ENCODE measurements at places on chromosomes 5 and 9.

DNA sequence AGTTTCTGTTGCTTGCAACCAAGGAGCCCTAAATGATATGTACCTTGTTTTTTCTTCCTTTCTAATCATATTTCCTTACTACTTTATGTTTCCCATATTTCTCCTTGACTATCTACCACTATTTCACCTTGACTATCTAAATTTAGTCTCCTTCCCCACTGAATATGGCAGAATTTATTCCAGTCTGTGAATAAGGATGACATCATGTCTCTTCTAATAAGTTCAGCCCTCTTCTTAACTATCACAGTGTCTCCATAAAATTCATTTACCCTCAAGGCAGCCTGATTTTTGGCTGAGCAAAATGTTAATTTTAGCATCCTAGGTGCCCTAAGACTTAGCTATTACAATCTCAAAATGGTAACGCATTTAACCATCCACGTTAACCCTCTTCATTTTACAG is 99.5 kb upstream of the EQTN start:
- no peak for DNase-seq

DNA sequence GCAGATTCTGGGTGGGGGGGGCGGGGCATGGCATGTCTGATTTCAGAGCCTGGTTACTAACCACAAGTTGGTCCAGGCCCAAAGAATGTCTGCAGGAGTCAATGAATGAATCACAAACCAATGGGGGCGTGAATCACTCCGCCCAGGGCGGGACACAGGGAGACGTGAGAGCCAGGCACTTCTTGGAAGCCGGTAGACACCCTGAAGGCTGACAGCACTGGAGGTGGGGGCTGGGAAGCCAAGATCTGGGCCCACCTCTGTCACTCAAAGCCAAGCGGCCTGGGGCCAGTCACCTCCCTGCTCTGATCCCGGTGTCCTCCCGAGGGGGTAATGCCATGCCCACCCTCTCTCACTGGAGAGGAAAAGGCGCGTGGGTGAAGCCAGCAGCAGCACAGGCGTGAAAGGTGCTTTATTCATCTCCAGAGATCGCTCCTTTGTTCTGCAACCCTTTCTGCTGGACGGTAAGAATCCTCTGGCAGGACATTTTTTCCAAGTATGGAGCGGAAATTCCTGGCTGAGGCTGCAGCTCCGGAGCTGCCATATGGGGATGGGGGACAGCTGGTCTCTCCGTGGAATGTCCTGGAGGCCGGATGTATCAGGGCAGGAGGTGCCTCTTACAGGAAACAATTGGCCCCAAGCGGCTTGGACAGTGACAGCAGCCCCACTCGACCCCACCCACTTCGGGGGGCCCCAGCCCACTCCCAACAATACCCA is 85.0 kb downstream of the STK10 start:
- DNase-seq, result peak; percentile 77

- DNase-seq, result peak; percentile 92
Measured at GRCh38 chr9:93682155-93682968, 106.0 kb downstream of the PHF2 start.

DNA sequence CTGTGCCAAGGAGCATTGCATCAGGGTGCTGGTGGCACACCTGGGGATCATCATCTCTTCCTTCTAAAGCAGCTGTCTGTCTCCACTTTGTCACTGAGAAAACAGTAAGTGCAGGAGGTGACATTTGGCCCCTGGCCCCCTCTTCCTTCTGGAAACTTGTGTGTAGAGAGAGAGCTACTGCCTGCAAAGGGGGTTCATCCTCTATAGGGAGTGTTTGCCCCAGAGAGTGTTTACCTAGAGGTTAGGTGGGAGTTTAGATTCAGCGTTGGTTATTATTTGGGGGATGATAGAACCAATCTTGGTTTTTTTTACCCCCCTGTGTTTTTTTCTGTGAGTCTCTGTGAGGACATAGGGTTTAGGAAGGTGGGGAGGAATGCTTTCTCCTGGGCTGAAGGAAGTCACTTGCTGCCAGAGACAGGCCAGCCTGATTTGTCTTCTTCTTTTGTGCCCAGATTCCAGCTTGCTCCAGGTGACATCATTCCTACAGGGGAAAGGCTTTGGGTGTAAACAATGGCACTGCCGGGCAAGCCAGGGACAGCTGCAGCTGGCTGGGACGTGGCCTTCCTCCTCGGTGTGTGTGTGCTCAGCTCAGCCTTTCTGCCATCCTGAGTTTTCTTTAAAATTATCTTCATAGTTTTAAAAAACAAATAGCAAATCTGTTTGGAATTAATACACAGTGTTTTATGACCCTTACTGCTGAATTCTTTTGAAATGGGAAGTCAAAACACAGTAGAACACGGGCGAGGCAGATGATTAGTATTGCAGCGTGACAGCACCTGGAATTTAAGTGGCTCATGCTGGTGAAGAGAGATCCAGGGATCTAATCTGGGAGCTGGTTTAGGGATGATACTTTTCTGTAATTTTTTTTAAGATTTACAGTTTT is 24.5 kb downstream of the PRRC2B start:
- DNase-seq, result peak; percentile 66

DNA sequence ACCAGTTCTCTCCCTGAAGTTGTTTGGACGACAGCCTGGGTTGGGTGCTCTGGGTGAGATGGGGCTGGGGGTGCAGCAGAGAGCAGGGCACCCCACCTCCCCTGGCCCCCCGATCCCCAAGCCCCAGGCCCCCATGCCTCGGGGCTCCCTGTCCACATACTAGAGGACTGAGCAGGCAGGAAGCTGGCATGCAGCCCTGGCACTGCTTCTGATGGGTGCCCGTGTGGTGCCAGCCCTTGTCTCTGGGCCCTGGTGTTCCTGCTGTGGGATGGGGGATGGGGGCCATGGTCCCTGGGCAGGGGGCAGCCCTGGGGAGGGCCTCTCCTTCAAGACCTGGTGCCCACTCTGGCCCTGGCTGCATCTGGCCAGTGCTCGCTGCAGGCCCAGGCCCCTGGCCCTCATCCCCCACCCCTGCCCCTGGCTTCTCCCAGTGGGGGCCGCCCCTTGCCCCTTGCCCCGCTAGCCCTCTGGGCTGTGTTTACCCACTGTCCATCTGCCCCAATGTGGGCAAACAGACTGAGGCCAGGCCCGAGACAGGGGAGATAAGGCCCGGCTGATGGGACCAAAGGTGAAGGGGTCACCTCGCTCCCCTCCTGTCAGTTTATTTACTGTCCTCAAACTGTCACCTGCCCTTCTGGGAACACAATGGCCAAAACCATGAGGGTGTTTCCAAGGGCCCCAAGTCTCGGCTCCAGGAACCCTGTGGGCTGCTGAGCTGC is 67.3 kb upstream of the RXRA start:
- no peak for DNase-seq

DNA sequence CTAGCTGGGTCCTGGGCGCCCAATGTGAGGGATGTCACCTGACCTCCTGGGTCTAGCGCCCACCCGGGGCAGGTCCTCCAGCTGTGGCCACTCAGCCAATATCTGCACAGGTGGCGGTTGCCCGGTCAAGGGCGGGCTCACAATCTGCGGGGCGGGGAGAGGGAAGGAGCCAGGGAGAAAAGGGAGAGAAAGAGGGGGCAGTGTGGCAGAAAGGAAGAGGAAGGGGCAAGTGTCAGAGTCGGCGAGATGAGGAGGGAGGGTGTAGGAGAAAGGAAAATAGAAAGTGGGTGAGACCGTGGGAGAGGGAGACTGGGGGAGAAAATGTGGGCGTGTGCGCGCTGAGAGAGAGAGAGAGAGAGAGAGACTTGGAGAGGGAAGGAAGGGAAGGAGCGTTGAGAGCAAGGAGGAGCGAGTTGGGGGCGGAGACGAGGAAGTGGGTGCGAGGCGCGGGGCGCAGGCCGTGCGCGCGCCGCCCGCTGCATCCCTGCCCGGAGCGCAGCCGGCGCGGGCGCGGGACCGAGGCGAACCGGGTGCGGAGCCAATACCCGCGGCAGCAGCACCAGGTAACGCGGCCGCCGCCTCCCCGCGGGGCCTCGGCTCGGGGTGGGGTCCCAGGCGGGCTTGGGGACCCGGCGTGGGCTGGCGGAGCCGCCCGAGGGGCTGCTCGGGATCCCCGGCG is at the start of gene HRH2:
Gene HRH2 (plus strand): TSS at position 479 of the 679 bp plus-strand sequence. CDS start 25,163 bp downstream, outside the sequence.
- DNase-seq, result peak; percentile 78

DNA sequence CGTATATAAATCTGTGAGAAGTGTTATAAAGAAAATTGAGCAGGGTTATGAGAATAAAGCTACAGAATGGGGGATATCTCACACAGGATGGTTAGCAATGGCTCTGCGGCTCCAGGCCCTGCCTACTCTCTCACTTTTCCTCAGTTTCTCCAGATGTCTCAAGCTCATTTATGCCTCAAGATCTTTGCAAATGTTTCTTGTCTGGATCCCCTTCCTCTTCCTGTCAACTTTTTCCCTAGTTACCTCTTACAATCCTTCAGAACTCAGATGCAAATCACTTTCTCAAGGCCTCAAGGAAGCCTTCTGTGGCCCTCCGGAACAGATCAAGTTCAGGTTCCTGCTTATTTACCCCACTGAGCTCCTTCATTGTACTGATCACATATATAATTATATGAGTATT is 386.4 kb downstream of the RAB3C start:
- DNase-seq, result peak; percentile 6

- DNase-seq, result peak; percentile 66
Measured at GRCh38 chr9:23779220-23779619, 46.8 kb downstream of the ELAVL2 start.

DNA sequence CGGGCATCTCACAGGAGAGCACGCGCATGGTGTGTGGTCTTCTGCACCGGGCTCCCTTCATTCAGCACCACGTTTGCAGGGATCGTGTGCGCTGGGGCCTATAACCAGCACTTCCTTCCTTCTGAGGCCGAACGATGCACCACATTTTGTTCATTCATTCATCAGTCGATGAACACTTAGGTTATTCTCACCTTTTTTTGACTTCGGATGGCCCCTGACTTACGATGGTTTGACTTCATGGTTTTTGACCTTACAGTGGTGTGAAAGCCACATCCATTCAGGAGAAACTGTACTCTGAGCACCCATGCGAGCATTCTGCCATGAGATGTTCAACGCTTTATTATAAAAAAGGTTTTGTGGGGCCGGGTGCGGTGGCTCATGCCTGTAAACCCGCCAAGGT is 27.5 kb downstream of the TSPAN17 start:
- DNase-seq, result no peak

DNA sequence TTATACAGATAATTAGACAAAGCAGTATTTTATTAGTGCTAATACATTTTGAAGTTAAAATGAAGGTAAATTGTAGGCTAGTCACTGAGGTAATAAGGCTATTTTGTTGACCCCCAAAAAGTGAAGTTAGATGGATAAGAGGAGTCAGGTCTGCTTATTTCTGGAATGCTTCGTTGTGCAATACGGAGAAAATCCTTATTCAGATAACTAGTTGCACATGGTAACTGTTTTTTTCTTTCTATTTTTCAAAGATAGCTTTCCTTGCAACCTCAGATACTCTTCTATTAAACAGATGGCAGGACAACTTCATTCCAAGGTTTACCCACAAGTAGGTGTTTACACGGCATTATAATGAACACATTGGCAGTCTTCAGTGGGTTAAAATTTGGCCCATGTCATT is 101.1 kb downstream of the TMEM174 start:
- DNase-seq, result no peak

DNA sequence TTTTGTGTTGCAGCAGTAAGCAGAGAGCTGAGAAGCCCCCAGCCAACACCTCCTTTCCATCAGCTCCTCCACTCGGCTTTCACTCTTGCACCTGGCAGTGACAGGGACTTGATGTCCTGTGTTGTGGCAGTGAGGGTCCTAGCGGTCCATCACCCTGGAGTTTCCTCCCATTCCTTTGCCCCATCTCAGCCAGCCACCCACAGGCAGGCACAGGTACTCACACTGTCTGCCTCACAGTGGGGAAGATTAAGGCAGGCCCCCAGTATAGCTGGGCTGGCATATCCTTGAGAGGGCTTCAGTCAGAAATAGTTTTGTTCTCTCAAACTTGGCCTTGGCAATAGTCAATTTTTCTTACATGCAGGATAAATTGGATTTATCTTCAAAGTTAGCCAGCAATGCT is 362.7 kb downstream of the GADD45G start:
- DNase-seq, result peak; percentile 7

- DNase-seq, result no peak
Measured at GRCh38 chr9:105238302-105238701, 6.1 kb upstream of the SLC44A1 start.

DNA sequence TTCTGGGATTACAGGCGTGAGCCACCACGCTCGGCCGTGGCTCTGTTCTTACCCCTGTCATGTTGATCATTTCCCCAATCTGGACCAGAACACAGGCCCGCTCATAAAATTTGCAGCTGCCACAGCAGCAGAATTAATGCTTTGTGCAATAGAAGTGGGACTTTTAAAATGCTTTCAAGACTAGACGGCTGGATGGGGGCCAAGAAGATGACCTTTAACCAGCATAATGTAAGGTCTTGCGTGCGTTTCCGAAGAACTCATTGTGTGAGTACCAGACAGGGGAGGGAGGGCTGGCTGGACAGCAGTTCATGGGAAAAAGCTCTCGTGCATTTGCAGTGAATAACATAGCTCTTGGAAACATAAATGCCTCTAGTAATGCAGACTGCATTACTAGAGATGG is 3.5 kb upstream of the WDR38 start:
- no peak for DNase-seq

- DNase-seq, result no peak
Measured at GRCh38 chr5:90803381-90803780, 244.8 kb downstream of the ADGRV1 start.

DNA sequence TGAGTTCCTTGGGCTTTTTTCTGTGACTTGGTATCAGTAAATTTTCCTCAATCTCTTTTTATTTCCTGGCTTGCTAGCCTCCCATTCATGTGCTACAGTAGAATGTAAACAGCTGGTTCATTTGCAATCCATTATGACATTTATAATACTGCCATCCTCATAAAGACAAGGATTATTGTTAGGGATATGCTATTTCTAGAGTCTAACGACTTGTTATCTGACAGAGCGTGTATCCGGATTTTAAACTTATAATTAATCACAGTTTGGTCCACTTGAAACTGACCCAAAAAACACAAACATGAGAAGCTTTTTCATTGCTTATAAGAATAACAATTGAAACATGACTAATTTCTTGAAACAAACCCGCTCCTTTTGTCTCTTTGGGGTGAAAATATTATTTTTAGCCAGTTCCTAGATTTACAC is 585.8 kb downstream of the TLE4 start:
- no peak for DNase-seq

DNA sequence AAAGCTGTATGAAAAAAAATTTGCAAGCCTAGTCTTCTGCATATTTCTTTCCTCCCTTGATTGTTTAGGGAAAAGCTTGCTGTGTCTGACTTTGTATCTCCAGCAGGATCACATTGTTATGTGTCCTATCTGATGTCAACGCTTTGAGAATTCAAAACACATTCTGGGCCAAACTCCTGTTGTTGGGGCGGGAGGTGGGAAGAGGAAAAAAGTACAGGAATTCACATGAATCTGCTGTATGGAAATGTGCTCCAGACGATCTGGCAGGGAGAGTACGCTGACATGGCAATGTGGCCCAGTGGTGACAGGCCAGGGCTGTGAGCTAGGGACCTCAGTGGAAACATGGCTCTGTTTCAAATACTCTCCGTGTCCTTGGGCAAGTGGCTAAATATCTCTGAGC is 87.4 kb upstream of the GNA14 start:
- DNase-seq, result no peak

All from GM23338 (cell line).